ENCODE measurements at places on chromosomes 13 and 19. TPM values are rescaled to one million over a fixed set of nuclear protein-coding genes. Genes with fewer than 3 reads are reported as not detected.

Gene BRD4
- total RNA-seq, result 58.6 TPM

Gene VAV1
- total RNA-seq, result 46.0 TPM

Gene SLC35E1
- total RNA-seq, result 39.4 TPM

Gene LILRB1
- 0.07 TPM for total RNA-seq

Gene SIAH3
- not detected for total RNA-seq

Gene SLC6A16
- 16.9 TPM for total RNA-seq

Gene CDC37
- total RNA-seq, result 225 TPM

Gene ZNF490
- 13.2 TPM for total RNA-seq

Gene CD33
- total RNA-seq, result 18.1 TPM

Gene SIGLEC8
- not detected for total RNA-seq

Gene CLIP3
- 1.2 TPM for total RNA-seq

Gene OR7A5
- 0.15 TPM for total RNA-seq

Gene ZNF473
- 22.3 TPM for total RNA-seq

Gene VSTM2B
- not detected for total RNA-seq

Gene LGALS14
- 3.7 TPM for total RNA-seq

Gene GSX1
- not detected for total RNA-seq

Gene LILRA2
- not detected for total RNA-seq

Gene C13orf42
- not detected for total RNA-seq

Gene LRRC25
- 2.2 TPM for total RNA-seq

Gene EDNRB
- not detected for total RNA-seq

Gene WASF3
- total RNA-seq, result not detected

Gene SHD
- 0.61 TPM for total RNA-seq

Gene ZNF626
- total RNA-seq, result not detected

Gene FXYD3
- not detected for total RNA-seq

Gene NCR1
- total RNA-seq, result not detected

Gene VMAC
- total RNA-seq, result 19.8 TPM

Gene PPP1R37
- 8.0 TPM for total RNA-seq

Gene MIA
- 0.40 TPM for total RNA-seq

Gene TYROBP
- total RNA-seq, result not detected

Gene ACOD1
- total RNA-seq, result not detected

Gene ZNF274
- total RNA-seq, result 14.1 TPM

Gene IGSF23
- not detected for total RNA-seq

Gene LILRB2
- total RNA-seq, result 0.61 TPM

Gene KASH5
- total RNA-seq, result 0.52 TPM

Gene ACTMAP
- 3.1 TPM for total RNA-seq

Gene GRIN3B
- total RNA-seq, result 1.4 TPM

Gene CNMD
- not detected for total RNA-seq

Gene FGF14
- total RNA-seq, result not detected

Gene DLL3
- total RNA-seq, result 3.1 TPM

Gene VPS36
- 48.7 TPM for total RNA-seq

Gene PCDH9
- 3.7 TPM for total RNA-seq

Gene GATAD2A
- total RNA-seq, result 63.4 TPM

Gene C19orf33
- not detected for total RNA-seq

Gene ZNF135
- not detected for total RNA-seq

Gene KCNJ14
- total RNA-seq, result 0.69 TPM

Gene RYR1
- 1.3 TPM for total RNA-seq

Gene MARK4
- 17.9 TPM for total RNA-seq

Data from Karpas-422 (cell line).